ENCODE measurements at places on chromosomes 3 and 15. TPM values are rescaled to one million over a fixed set of nuclear protein-coding genes. Genes with fewer than 3 reads are reported as not detected.

Gene FMN1
- total RNA-seq, result 0.37 TPM

Gene RAMAC
- total RNA-seq, result 61.3 TPM

Gene ITGA11
- 5.3 TPM for total RNA-seq

Gene FILIP1L
- total RNA-seq, result 0.45 TPM

Gene ANXA2
- total RNA-seq, result 4,670 TPM

Gene PLSCR2
- total RNA-seq, result not detected

Gene DYNC1LI1
- 36.8 TPM for total RNA-seq

Gene GOLGA6L10
- 0.40 TPM for total RNA-seq

All from A549 treated with CpdA at 1 μM for 4 hours (cell line).